Stomach (tissue), 19 donors: ENCODE measurements at places on chromosomes 7 and 10.

DNA sequence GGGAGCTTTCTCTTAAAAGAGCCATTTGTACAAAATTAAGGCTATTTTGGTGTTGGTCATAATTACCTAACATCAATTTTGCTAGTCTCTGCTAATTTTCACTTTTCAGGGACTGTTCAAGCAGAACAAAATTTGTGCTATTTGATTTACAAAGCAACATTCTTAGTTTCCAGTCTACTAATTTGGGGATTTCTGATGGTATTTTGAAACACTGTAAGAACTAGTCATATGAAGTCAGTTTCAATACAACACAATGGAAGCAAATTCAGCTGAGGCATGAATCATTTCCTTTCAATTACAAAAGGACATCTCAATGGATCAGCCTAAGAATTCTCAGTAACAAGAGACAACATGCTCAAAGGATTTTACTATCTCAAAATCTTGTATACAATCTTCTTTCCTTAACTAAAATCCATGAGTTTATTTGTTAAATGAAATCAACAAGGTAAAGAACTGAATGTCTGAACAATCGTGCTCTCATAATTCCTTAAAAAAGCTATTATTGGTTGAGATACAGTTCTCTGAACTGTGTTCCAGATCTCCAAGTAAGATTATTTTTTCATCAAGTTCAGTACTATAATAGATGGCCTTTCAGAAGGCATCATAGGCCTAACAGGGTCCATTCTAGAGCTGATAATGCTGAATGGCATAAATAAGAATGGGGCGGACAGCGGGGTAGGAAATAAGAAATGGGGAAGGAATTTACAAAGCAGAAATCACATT is 144.6 kb downstream of the NRCAM start:
- DNase-seq = no peak

DNA sequence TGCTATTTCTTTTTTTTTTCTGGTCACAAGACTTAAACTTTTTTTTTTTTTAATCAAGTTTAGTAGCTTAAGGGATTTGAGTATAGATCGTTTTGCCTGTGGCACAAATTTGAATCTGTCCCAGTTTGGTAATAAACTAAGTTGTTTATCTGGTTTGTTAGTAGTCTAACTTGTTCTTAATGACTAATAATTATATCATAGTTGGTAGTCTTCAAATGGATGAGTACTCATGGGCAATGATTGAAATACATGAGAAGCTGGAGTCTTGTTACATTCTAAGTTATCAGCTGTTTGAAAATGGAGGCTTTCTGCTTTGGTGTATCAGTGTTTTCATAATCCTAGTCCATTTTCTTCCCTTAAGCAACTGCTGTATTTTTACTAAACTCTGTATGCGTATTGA is 12.3 kb downstream of the BTAF1 start:
- no peak for DNase-seq

DNA sequence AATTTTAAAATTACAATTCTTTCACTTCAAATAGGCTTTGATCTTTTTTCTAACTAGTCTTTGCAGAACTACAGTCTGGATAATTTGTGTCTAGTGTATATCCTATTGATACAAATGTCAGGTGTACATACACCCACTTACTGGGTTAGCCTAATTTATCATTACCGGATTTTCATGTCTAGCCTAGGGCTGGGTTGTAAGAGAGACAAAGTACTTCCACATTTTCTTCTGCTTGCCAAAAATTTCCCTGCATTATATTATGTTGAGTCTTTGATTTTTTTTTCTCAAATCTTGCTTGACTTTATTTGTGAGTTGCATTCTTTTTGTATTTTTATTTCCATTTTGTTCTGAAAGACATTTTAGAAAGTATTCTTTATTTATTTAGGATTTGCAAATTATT is 284.8 kb upstream of the FZD8 start:
- DNase-seq = no peak

DNA sequence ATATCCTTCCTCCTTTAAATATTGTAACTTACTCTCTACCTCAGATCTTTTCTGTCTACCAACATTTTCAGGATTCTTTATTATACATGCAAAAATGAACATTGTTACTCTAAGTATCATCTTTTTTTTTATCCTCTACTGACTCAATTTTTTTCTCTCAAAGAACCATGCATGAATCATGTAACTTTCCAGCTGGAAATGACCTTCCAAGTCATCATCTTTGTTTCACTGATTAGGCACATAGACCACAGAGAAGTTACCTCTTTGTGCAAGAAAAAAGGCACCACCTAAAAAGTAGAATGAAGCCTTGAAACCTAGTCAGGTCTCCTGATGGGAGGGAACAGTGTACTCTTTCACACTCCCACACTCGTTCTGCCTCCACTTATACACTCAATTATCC is 234.9 kb downstream of the HGF start:
- DNase-seq = no peak

GRCh38 chr7:142030848-142031247 is 35.2 kb downstream of the MGAM start:
- DNase-seq = no peak

- DNase-seq = no peak
These were observed 61.9 kb downstream of the FAM171A1 start for GRCh38 chr10:15309221-15309620.
